ENCODE measurements at places on chromosomes 1 and 21. TPM values are rescaled to one million over a fixed set of nuclear protein-coding genes. Genes with fewer than 3 reads are reported as not detected.

GRCh38 chr1:96557336-96557735, 164.2 kb upstream of the PTBP2 start:
- DNase-seq = no peak

- DNase-seq = no peak
Measured at GRCh38 chr1:53049574-53049967, 12.4 kb upstream of the PODN start.

- no peak for DNase-seq
Measured at GRCh38 chr1:181081395-181081794, 7.1 kb upstream of the IER5 start.

DNA sequence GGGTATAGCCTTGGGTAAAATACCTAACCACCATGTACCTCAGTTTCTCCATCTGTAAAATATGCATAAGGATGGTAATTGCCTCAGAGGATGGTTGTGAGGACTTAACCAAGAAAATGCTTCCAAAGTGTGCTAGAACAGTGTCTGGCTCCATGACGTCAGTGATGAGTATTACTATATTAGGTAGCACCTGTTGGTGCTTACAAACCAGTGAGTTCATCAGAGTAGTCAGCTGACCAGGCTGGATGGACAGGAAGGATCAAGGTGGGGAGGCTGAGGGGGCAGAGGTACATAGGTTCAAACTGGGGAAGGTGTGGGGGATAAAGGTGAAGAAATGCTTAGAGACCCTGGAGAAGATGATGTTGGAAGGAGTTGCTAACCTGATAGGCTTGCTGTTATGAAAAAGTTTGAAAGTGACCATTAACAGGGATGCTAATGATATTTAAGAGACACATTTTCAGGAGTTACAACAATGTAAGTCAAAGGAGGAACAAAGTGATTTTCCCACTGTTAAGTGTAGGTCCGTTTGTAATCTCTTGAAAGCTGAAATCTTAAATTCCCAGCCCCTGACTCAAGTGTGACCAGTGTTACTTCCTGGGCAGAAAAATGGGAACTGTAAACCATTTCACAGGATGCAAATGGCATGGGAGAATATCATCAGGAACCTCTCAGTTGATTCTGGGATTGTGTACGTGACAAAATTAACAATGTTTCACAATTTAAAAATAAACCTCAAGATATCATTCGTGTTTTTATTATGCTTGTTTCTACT, 4.4 kb downstream of the NTPCR start:
- DNase-seq = no peak

DNA sequence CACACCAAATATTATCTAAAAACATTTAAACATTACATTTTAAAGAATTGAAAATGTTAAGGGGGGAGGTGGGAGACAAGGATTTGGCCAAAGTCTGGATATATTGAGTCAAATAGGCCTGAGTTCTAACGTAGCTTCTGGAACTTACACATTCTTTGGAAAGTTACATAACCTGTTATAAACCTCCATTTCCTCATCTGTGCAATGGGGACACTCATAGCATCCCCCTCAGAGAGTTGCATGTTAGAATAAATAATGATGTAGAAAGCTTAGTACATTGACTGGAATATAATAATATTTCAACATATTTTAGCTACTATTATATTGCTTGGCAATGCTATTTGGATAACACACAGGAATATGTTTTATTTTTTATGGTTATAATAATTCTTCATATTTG, 117.7 kb downstream of the ATG4C start:
- DNase-seq = no peak

CYP4A22 gene
- not detected for total RNA-seq

LEFTY1 gene
- total RNA-seq = not detected

KCNQ4 gene
- not detected for total RNA-seq

FAM110D gene
- not detected for total RNA-seq
